ENCODE measurements at places on chromosomes 5 and 9. TPM values are rescaled to one million over a fixed set of nuclear protein-coding genes. Genes with fewer than 3 reads are reported as not detected.

SOX30 gene
- polyA plus RNA-seq = not detected

ACTBL2 gene
- not detected for polyA plus RNA-seq

CBY3 gene
- polyA plus RNA-seq = not detected

FIBCD1 gene
- polyA plus RNA-seq = not detected

ANXA2R gene
- polyA plus RNA-seq = 2.0 TPM

TMEM252 gene
- polyA plus RNA-seq = 3.4 TPM

SLC1A1 gene
- polyA plus RNA-seq = 19.6 TPM

DNA sequence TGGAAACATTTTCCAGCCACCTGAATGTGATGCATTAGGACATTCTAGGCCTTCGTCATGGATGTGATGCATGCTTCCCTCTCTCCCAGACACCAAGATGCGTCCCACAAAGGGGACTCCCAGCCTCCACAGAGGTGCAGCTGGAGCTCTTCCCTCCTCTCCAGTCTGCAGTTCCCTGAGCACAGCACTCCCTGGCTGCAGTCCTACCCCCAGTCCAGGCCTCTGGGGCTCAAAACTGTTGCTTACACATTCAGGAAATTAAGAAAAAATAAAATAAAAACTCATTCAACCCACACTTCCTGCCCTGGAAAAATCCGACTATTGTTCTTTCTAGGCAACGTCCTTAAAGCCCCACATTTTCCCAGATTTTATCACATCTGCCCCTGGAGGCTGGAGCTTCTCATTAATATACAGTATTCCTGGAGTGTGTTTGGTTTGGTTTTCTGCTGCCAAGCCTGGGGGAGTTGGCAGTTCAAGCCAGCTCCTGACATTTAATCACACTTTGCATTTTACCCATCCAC lies 78.4 kb upstream of the ICE1 start:
- DNase-seq = peak; percentile 40

DNA sequence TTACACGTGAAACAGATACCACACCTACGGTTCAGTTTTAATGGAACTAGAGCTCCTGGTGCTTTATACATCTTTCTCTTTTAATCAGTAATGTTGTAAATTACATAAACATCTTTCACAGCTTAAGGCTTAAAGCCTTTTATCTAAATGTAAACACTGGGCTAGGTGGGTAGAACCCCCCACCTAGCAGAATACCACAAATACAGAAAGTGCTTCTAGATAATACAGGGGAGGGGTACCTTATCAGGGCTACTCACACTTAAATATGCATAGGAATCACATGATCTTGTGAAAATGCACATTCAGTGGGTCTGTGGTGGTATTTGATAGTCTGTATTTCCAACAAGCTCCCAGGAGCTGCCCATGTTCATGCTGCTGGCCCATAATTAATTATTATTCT lies 256.4 kb upstream of the TARS1 start:
- no peak for DNase-seq

DNA sequence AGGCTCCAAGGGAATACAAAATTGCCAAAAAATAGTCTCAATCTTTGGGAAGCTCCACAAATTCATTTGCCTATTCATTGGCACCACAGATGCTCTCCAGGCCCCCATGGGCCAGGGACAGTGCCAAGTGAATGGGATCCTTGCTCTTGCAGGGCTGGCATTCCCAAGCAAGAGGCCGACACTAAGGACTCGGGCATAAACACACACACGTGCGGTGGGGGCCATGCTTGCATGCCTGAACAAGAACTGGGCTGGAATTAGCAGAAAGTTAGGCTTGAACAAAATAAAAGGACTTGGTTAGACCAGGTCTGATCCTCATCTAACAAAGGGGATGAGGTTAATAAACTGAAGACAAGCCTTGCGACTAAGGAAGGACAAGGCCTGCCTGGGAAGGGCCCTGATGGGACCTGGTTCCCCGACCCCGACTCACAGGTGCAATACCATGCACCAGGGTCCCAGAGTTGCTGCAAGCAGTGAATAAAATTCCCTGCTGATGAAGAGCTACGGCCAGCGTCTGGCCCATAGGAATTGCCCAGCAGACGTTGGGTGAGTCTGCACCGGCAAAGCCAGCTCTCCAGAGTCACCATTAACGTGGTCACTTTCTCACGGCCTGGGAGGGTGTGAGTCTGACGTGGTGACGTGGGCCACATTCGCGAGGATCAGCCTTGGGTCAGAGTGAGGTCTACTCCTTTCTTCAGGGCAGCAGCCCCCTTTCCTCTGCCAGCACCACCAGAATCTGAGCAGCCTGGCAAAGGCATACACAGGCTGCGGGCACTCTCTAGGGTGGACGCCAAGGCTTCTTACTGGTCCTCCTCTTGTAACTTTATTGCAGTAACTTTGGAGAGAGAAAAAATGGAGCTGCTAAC lies 77.4 kb upstream of the FCN1 start:
- no peak for DNase-seq

DNA sequence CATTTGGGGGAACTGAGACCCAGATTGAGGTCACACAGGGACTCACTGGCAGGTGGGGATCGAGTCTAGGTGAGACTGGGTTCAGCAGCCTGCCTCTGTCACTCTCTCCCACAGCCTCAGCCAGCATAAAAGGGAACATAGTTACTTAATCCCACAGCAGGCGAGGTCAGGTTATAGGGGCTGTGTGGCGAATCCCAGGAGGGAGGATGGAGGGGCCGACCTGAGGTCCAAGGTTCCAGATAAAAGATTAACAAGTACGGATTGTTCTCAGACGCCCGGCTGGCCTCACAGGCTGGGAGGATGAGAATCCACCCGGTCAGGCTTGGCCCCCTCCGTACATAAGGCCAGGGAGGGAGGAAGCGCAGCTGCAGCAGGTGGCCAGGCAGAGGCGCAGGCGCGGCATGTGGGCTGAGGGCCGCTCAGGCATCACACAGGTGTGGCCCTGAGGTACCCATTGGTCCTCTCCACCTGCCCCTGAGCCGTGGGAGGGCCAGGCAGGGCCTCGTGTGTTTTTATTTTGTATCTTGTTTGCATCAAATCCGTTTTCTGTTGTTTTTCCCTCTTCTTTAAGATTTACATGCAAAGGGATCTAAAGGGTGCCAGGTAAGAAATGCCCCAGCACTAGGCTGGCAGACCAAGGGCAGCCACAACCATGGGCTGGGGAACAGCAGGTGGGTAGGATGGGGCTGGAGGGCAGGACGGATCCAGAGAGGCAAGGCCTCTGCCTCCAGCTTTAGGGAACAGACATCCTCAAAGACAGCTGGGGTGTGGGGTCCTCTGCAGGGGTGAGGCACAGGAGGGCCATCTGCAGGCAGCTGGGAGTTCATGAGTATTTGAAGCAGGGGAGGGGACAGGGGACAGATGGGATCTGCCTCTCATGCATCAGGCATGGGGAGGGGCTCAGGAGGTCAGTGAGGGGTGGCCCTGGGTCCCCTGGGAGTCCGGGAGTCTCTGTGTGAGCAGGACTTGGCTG lies 3.6 kb downstream of the SUSD3 start:
- DNase-seq = peak; percentile 81

DNA sequence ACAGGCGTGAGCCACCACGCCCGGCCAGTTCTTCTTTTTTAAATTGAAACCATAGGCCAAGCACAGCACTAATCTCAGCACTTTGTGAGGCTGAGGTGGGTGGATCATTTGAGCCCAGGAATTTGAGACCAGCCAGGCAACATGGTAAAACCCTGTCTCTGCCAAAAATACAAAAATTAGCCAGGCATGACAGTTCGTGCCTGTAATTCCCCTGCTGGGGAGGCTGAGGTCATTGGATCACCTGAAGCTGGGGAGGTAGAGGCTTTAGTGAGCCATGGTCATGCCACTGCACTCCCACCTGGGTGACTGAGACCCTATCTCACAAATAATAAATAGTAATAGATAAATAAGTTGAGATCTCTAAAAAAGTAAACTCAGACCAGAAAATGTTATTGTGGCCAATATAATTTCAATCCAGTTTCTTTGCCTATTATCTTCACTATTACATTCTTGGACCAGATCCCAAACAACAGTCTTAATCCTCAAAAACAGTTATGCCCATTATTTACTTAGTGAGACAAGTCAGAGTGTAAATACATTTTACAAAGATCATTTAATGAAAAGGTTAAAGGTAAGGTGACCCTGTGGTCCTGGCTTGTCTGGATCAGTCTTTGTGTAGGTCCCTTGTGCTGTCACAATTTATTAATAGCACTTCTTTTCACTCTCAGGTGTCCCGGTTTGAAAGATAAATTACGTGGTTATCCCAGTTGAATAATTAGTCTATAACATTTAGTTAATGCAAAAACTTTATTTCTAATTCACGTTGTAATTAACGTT lies 53.6 kb downstream of the RAB24 start:
- no peak for DNase-seq

- peak; percentile 37 for DNase-seq
These were observed 969 bp downstream of the CLK4 start for GRCh38 chr5:178625679-178626483.

DNA sequence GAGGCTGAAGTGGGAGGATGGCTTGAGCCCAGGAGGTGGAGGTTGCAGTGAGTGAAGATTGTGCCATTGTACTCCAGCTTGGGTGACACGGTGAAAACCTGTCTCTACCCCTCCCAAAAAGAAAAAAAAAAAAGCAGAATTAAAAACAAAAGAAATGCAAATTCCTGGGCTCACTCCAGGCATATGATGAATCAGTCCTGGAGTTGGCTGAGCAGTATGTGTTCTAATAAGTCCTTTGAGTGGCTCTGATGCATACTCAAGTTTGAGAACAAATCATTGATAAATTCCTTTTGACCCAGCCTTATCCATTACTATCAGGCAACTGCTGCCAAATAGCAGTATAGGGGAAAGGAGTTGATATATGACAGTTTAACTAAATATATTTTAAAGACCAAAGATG lies 28.3 kb downstream of the UHRF2 start:
- DNase-seq = no peak

DNA sequence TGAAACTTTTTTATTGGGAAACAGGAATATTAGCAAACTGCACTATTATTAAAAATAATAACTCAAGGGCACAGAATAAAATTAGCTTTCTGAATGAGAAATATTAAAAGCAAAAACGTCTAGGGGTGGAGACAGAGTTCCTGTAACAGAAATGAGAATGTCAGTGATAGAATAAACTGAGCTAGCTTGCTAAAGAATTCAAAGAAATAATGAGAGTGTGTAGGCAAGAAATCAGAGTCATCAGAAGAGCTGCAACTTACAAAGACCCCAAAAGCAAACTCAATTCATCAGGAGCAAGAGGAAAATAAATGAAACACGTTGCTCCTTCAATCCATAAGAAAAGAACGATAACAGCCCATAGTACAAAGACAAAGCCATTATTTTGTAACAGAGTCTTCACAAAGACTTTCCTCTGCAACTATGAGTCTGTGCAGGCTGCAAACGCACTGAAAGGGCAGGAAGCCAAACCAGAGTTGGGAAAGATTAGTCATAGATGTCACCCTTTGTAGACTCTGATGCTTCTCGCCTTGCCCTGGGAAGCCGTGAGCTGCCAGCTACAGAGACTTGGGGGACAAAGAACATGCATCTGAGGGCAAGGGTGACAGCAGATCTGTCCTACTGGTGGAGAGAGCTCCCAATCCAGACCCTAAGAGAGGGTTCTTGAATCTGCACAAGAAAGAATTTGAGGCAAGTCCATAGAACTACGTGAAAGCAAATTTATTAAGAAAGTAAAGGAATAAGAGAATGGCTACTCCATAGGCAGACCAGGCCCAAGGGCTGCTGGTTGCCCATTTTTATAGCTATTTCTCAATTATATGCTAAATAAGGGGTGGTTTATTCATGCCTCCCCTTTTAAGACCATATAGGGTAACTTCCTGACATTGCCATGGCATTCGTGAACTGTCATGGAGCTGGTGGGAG lies 40.8 kb downstream of the SHC3 start:
- DNase-seq = peak; percentile 8

- no peak for DNase-seq
These were observed 8.9 kb upstream of the NUP214 start for GRCh38 chr9:131116281-131117120.

DNA sequence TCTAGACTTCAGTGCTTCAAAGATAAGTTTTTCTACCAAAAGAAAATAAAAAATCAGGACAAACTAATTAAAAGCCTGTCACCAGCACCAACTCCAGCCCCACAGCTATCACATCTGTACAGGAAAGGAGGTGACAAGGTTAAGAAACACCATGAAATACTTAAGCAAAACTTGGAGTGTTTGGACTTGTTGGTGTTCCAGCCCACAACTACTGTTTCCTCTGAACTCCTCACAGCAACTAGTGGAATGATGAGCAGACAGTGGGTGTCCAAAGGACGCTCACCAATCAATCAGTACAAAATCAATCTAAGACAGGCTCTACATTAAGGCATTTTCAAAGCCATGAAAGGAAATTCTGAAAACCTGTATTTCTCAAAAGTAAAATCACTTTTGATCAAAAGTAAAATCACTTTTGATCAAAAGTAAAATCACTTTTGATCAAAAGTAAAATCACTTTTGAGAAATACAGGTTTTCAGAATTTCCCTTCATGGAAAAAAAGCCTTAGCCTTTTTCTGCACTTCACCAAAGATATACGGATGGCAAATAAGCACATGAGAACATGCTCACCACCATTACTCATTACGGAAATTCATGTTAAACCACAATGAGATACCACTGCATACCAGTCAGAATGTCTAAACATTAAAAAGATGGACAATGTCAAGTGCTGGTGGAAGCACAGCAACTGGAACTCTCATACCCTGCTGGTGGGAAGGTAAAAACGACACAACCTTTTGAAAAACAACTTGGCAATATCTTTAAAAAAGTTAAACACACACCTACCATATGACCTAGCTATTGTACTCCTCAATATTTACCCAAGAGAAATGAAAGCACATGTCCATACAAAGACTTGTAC lies 79.7 kb downstream of the MED27 start:
- DNase-seq = no peak

DNA sequence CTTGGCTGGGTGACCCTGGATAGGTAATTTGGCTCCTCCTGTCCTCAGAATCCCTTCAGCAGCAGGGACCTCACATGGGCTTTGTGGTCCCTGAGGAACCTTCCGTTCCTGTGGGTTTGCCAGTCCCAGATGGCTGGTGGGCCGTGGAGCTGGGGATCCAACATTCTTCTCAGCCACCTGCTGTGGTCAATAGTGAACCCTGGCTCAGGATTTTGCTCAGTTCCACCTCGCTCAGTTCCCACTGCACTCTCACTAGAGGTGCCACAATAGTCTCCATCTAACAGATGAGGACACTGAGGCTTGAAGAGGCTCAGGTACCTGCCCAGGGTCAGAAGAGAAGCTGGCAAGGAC lies 17.1 kb upstream of the SPOUT1 start:
- no peak for DNase-seq

Data from kidney (tissue), 22 donors.